ENCODE measurements at places on chromosomes 16 and 17. TPM values are rescaled to one million over a fixed set of nuclear protein-coding genes. Genes with fewer than 3 reads are reported as not detected.

- DNase-seq, result peak; percentile 54
Observed at GRCh38 chr17:78346605-78347250, 13.1 kb downstream of the SOCS3 start.

GRCh38 chr16:56780646-56781045, 50.7 kb downstream of the NUP93 start:
- DNase-seq, result no peak

ABCA8 gene
- not detected for total RNA-seq

FOXJ1 gene
- not detected for total RNA-seq

DHRS11 gene
- total RNA-seq, result 12.2 TPM

DNAI2 gene
- total RNA-seq, result not detected

MT1X gene
- total RNA-seq, result 591 TPM
